ENCODE measurements at places on chromosomes 12 and 14.

DNA sequence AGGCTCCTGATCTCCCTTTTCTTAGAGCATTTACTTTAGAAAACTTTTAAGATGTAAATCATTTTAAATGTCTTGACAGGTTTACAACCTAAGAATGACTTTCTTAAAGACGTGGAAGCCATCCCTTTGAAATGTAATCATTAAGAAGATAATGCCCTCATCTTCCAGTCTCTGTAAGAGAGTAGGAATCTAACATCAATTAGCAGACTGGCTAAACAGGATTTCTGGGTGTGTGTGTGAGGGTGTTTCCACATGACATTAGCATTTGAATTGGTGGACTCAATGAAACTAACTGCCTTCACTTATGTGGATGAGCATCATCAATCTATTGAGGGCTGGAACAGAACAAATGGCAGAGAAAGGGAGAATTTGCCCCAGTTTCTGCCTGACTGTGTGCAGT, 329.5 kb downstream of the RPL10L start:
- DNase-seq: no peak

DNA sequence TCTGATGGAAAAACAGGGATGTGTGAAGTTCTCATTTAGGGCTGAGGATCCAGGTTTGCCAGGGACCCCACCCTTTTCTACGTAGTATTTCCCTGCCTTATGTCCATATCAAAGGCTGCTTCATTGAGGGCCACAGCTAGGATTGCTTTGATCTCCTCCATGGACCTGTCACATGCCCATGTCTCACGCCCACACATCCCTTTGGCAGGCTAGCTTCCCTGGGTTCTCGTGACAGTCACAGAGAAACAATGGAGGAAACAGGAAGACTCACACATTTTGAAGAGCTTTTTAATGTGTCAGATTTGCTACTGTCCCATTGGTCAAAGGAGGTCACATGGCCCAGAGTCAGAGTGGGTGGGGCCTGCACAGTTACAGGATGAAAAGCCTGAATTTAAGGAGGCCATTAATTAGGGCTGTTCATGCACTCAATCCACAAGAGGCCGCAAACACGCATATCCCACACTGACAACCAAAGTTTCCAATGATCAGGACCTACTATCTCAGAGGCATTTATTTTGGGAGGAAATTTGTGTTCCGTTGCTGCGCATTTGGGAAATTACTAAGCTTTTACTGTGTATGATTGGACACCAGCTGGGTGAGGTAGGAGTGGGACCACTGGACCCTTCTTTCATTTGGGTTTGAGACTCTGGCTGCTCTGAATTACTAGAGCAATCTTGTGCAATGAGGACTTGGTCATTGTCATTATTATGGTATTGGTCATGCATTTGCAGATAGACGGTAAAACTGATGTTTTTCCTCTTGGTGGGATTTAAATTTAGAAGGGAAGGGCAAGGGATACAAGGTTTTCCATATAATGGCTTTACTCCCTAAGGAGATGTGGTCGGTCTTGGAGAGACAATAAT, 266.2 kb downstream of the KTN1 start:
- DNase-seq: no peak

- DNase-seq: no peak
Observed at GRCh38 chr14:93050761-93051160, 65.0 kb downstream of the ITPK1 start.

GRCh38 chr12:100567945-100568344, 5.5 kb upstream of the GAS2L3 start:
- no peak for DNase-seq

- no peak for DNase-seq
Observed at GRCh38 chr12:93964936-93965335, 183.4 kb upstream of the PLXNC1 start.

DNA sequence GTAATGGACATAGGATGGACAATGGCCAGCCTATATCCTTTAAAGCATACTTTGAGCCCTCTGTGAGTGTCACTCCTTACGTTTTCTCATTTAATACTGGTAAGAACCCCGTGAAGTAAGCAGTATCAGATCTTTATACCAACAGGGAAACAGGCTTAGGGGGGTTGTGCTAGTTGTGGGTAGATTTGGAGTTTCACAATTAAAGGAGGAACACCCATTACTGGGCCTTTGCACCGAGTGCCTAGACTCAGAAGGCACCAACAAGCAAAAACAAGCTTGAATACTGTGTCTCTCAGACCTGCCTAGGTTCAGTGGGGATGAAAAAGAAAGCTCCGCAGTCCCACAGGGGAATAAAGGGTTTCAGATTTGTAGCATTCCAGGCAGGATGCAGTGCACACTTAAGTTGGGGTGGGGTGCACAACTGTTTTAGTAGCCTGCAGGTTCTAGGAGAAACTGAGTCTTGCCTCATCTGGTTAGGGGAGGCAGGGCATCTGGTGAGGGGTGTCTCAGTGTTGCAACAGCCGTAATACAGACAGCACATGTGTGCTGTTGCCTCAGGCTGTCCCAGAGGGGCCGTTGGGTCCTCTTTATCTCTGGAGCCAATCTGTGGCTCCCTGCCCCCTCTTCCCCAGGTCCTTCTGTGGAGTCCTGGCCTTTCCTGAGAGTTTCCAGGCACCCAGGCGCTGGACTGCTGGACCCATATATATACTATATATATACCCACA, 51.2 kb downstream of the IRAK3 start:
- no peak for DNase-seq

GRCh38 chr12:24153079-24153478, 203.6 kb upstream of the SOX5 start:
- no peak for DNase-seq

GRCh38 chr12:9319842-9320173, 111.6 kb upstream of the PZP start:
- DNase-seq: no peak

DNA sequence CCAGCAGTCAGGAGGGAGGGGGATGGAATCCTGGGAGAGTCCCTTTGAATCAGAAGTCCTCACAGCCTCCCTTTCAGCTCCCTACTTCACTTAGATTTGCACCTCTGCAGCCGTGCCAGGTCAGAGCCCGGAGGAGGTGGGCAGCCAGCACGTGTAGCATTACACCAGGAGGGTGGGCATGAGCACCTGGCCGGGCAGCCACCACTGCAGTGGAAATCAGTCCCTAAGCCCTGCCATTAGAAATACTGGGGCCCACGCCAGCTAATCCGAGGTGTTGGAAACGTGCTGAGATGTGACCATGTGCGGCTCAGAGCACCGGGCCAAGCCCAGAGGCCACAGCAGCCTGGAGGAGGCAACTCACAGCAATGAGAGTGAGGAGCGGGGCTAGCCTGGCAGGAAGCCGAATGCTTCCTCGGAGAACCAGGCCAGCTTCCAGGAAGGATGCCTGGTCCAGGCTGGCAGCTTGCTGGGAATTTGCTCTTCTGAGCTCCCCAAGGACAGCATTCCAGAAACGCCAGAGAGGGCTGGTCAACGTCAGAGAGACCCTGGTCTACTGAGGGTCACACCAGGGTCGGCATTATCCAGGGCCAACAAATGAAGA, 9.4 kb upstream of the CACNA2D4 start:
- DNase-seq: no peak

DNA sequence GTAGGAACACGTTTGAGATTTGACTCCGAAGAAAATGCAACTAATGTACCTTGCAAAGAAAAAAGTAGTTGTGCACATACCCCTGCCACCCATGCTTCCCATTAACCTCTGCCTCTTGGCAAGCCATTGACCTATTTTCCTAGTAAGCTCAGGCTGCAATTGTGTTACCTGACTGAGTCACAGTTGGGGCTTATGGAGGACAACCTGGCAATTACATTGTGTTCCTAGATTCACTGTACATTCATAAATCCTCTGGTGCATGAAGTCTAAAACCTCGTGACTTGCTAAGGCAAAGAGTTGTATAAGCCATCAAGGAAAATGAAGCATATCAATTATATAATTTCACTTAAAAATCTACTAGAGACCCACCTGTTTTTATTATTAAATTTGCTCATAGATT, 62.0 kb upstream of the DUSP6 start:
- DNase-seq: no peak

DNA sequence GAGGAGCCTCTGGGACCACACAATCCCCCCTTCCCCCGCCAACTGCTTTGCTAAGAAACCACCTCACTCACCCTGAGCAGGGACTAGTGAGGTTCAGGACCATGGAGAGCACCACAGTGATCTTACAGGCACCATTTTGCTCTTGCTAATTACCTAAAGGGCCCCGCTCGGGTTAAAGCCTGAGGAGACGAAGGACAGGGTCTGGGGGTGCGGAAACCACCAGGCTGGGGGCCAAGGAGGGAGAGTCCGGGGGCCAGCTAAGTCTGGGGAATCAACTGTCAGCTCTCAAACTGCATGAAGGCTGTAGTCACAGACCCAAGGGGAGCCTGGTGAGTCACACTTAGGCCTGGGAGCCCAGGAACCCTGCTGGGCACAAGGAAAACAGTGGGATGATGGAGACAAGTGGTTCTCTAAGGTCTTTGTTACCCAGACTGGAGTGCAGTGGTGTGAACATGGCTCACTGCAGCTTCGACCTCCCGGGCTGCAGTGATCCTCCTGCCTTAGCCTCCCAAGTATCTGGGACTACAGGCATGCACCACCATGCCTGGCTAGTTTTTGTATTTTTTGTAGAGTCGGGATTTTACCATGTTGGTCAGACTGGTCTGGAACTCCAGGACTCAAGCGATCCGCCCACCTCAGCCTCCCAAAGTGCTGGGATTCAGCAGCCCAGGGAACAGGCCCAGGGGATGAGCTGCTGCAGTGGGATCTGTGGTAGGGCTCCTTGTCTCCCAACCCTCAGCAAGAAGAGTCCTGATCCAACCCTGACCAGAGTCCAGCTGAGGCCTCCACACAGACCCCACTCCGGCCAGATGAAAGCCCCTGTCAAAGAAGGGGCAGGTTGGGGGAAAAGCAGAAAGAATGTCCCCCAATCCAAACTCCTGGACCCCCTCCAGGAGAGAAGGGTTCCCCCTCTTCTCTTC, 98.8 kb downstream of the CALM1 start:
- DNase-seq: no peak

- DNase-seq: no peak
Observed at GRCh38 chr12:94832780-94833681, 170.5 kb downstream of the NDUFA12 start.

DNA sequence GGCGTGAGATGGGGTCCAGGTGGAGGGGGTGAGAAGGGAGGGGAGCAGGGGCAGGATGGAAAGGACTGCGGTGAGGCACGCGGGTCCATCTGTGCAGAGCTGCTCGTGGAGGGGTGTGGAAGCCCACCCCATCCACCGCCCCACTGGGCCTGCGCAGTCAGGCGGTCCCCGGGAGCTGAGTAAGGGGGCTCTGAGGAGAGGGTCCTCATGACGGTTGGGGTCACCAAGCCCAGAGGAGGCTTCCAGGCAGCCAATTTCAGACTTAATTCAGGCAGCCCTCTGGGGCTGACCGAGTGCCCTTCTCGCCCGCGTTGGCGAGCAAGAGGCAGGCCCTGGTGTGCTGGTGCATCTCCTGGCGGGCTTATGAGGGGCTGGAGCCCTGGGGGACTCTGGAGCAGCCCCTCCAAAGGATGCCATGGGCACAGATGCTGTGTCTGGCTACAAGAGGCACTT, 115.5 kb downstream of the KIF26A start:
- no peak for DNase-seq

DNA sequence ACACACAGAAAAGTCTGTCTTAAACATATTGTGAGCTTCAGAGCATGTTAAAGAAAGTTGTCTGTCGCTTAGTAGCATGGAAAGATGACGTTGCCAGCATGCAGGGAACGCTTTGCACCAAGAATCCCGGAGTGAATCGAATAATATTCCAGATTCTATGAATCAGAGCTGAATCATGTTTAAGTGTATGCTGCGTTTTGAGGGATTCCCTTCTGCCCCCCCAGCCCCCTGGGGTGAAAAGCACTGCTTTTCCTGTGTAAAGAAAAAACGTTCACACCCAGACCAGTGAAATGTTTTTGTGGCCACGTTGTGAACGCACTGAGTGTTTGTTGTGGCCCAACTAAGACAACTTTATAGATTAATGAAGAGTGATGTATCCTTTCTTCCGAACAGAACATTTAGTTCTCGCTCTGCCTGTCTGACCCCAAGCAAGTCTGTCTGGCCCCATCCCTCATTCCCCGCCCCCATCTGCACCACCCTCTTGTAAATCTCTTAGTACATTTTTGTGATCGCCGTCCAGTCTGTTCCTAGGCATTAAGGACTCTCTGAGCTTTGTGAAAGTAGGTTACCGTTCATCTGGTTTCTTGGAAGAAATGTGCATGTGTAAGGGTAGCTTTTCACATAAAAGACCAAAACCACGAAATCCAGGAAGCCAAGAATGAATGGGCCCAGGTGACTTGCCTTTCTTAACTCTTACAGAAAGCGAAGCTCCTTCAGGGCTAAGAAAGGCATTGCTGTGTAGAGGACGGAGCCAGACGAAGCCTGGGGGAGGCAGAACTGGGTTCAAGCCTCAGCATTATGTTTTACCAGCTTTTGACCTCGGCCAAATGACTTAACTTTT, 103.0 kb downstream of the SAMD4A start:
- no peak for DNase-seq

DNA sequence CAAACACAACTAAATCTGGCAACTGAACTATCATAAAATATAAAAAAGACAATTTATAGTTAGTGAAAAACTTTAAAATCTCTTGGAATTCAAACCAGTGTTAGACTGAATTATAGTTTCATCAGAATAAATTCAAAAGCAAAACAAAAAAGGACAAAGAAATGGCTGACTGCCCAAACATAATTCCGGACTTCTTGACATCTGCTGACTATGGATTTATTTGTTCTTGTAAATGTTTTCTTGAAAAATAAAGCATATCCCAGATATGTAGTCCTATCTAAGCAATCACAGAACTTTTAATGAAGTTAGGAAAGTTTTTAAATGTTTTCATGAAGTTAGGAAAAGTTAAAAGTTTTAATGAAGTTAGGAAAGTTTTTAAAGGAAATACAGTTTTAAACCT, 45.8 kb upstream of the CNTN1 start:
- no peak for DNase-seq

GRCh38 chr12:53568809-53569557, 57.2 kb downstream of the ATF7 start:
- DNase-seq: no peak

- DNase-seq: no peak
Observed at GRCh38 chr14:96268431-96269358, 12.7 kb downstream of the BDKRB1 start.

Measured in stimulated activated CD4-positive, alpha-beta T cell treated with anti-CD3 and anti-CD28 coated beads, Interleukin-15, amount 100 ng/mL, for 1 hour (primary cell).